ENCODE measurements at places on chromosomes 7 and 10.

DNA sequence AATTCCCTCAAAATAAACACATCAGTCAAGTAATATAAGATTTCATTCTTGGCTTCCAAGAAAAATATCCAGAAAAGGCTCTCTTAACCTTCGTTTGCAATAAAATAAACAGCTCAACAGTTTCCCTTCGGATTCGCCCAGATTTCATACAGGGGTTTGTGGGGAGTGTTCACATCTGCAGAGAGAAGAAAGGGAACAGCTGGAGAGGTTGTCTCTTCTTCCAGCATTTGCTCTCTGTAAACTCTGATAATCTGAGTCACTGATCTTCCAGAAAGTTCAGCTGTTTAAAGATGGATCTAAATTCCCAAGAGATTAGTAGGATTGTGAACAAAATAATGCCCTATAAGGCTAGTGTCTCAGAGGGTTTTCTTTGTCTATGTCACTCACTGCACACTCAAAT is 277.9 kb downstream of the HPSE2 start:
- DNase-seq = no peak

DNA sequence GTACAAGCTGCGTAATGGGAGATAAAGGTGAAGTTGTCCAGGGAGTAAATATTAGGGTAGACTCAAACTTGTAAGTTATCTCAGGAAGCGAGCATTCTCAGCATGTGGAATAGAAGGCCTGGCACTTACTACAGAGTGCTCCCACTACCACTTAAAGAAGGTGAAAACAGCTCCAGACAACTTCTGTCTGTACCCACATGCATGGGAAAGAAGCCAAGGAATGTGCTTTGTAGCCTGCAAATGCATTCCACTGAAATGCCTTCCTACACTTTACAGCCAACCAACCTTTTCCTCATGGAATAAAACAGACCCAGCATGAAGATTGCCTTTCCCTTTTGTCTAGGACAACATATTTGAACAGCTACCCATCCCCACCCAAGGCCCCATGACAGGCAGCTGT is 45.4 kb upstream of the NPSR1 start:
- no peak for DNase-seq

DNA sequence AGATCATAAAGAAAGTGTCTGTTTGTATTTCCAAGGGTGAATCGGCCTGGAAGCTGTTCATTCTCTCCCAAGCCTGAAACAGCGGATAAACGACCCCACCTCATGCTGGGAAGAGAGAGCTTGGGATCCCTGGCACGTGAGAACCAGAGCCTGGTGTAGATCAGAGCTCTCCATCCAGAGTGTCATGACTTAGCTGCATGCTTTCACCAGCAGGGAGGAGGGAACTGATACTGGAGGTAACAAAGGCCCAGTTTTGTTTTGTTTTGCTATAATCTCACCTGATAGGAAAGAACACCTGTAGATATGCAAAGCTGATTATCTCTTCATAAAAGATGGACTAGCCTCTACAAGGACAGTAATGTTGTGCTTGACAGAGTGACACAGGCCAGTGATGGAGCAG is 236.6 kb downstream of the POM121L12 start:
- no peak for DNase-seq

GRCh38 chr10:125002423-125003145 is 60.7 kb downstream of the ZRANB1 start:
- DNase-seq = no peak

DNA sequence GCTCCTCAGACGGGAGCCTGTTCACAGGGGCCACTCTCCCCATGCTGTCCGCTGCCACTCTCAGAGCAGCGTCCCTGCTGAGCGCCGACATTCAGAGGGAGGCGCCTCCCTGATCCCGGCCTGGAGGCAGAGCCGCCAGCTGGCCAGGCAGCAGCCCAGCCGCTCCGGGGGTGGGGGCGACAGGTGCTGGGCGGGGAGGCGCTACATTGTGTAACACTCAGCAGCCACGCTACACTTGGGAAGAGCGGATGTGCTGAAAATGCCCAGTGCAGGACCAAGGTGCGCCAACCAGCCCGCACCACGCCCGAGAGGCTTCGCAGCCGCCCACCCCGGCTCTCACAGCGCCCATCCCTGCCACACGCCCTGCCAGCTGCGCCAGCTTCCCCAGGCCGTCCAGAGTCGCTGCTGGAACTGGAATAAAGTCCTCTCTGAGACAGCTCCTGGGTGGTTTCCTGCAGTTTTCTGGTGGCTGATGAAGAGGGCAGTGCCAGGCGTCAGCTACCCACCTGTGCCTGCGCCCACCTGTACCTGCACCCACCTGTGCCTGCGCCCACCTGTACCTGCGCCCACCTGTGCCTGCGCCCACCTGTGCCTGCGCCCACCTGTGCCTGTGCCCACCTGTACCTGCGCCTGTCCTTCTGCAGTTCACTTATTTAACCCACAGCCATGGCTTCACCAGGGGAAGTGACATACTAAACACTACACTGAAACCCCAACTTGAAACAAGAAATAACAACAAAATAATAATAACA is 25.7 kb downstream of the STK32C start:
- no peak for DNase-seq

DNA sequence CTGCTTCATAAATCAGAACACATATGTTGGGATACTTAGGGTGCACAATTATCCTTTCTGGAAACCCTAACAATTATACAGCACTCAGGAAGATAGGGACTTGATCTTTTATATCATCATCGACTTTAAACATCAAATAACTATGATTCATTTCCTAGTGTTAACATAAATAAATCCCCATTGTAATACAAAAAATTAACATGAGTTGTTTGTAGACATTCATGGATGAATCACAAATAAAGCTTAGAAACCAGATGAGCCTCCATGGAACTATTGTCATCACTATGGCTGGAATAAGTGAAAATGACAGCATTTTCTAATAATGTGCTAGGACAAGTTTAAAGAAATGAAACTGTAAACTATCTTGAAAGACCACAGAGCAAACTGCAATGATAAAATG is 821.7 kb downstream of the GATA3 start:
- DNase-seq = no peak

GRCh38 chr7:22832401-22832800 is 9.8 kb upstream of the TOMM7 start:
- DNase-seq = no peak
